ENCODE measurements at places on chromosomes 4 and X.

GRCh38 chr4:149706942-149707341, 108.7 kb downstream of the IQCM start:
- DNase-seq = no peak

GRCh38 chrX:56763556-56764152, 34.6 kb downstream of the NBDY start:
- no peak for DNase-seq

DNA sequence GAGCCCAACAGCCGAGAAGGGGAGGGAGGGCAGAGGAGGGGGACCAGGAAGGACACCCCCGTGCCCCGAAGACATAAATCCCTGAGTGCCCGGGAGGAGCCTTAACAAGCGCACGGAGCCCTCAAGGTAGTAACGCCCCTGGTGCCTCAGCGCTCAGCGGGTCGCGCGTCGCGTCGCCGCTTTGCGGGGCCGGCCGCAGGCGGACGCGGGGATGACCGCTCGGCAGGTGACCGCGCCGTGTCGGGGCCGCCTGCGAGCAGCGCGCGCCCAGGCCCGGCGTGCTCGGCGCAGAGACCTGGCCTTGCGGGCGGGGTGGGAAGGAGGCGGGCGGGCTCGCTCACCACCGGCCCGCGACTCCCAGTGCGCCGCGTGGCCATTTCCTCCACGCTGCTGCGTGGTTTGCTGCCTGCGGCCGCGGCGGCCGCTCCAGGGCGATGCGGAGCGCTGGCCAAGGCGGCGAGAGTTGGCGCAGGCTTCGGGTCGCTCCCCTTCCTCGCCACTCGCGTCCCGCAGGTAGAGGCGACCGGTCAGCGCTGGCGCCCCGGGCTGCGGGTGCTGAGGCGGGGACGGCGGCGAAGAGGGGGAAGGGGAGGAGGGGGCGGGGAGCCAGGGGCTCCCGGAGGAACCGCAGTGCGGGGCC, 632 bp downstream of the CCSER1 start:
- no peak for DNase-seq

DNA sequence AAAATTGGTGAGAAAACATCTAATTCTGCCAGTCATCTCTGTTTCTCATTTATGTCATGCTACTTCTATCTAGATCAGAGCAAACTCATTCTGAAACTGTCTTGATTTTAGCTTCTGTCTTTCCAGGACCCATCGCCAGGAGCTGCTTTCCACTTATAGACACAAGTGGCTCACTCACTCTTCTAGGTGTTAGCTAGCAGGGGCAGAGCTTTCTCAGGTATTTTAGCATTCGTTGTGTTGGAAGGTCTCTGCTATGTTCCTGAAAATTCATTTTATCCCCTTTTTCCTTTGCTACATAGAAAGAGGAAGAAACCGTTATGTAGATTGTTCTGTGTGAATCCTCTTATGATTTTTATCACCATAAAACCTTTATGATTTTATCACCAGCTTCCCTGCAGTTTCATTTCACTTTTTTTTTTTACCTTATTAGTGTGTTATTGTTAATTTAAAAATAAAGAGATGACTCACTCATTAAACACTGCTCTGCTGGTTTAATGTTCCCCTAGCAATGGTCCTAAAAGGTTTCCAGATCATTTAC, 246.6 kb upstream of the AADAT start:
- DNase-seq = no peak

DNA sequence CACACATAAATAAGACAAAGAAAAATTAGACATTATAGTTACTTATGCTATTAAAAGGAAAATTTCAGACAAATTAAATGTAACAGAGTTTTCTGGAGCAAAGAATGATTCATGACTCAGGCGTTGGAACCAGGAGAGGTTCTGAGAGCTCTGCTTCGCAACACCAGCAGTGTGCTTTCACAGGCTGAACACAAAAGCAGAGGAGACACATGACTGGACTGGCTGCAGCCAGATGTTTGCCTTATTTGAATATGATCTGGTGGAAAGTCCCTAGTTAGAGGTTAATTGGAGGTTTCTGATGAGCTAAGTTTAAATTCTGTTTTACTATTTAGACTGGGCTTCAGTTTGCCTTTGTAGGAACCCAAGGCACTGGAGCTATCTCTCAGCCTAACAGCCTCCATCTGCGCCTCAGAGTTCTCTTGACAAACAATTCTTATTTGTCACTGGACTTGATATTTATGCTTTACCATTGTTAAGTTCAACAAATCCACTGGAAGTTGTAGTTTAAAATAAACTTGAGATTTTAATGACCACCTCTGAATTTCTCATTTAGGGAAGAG, 16.2 kb downstream of the BOD1L1 start:
- DNase-seq = no peak

DNA sequence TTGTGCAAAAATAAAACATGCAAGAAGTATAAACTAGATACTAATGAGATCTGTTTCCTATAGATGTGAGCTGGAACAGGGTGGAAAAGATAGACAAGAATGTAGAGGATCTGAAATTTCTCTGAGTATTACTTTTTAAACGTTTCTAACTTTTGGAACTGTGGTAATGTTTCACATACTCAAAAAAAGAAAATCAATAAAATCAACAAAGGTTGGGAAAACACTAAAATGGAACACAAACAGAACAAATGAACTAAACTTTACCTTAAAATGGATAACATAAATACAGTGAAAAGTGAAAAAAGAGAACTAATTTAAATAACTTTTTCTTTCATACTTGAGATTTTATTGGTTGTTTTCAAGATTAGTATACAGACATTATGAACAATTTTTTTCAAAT, 32.0 kb upstream of the MBNL3 start:
- DNase-seq = no peak

DNA sequence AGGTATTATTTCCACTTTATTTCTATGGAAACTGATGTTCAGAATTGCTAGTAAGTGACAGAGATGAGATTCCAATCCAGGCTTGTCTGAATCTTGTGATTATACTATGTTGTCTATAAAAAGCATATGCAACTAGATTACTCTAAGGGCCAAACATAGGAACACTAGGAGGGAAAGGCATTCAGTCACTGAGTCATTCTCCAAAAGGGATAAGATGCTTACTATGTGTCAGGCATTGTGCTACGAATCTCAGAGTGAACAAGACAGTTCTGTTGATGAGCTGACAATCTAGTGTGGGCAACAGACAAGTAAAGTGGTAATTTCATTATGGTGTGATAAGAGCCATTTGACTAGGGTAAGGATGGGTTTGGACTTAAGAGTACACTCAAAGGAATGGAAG, 77.2 kb downstream of the RASL11B start:
- no peak for DNase-seq

DNA sequence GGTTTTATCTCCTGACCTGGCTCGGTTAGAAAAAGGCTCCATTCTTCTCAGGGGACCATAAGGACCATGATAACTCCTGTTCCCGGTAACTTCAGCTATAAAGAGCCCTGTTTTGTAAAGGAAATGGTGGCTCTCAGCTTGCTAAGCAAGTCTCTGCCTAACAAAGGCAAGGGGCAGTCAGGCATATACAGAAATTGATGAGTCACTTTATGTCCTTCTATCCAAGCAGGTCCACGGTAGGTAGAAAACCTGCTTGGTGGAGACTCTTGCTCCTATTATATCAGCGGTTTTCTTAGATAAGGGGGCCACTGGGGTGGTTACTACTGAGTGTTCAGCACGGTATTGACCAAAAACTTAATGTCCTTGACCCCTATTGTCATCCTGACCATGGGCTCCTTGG, 203.0 kb upstream of the KLF8 start:
- no peak for DNase-seq

GRCh38 chrX:69158166-69158980, 6.9 kb downstream of the PJA1 start:
- no peak for DNase-seq
